Thymus (tissue), 14 donors: ENCODE measurements at places on chromosomes 6 and 20.

- DNase-seq, result no peak
Measured at GRCh38 chr6:167683028-167683862, 143.5 kb upstream of the AFDN start.

DNA sequence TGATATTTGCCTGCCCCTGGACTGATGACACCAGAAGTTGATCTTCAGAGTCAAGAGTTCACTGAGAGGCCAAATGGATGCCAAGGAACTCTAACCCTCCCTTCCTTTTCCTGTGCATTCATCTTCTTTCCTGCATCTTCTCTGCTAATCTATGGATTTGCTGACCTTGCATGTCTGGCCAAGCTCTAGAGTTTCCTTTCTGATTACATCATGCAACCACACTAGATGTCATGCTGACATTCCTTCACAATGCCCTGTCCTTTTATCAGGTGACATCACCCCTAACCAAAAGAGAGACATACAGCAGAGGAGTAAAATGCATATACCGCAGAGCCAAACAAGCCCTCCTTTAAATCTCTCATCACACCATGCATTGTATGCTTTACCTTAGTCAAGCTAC, 487.6 kb downstream of the TFAP2A start:
- DNase-seq, result no peak

DNA sequence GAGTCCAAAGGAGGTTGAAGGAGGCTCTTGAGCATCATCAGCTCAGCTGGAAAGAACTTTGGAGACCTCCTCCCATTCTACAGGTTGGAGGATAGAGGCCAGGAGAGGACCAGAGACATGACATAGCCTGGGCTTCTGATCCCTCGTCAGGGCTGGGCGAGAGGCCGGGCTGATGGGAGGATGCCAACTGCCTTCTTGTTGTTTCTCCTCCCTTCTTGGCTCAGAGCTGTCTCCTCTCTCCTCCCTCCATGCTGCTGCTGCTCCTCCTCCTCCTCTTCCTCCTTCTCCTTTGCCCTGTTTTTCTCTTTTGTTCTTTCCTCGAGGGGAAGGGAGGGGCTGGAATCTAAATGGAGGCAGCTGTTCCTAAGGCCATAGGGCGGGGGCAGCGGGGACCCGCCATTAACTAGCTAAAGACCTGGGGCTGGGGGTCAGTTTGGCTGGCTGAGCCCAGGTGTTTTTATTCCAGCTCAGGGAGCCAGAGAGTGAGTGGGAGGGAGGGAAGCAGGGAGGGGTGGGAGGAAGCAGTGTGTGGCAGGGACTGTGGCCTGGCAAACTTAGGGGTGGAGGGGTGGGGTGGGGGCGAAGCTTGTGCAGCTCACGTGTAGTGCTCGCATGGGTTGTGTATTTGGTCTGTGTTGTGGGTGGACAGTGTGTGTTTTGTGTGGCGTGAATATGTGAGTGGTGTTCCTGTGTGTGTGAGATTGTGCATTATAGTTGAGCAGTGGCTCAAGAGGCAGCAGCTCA, 84.8 kb downstream of the CD40 start:
- DNase-seq, result no peak

GRCh38 chr6:11214084-11214833, 18.2 kb downstream of the NEDD9 start:
- no peak for DNase-seq
